Colonic mucosa (tissue), 4 donors: ENCODE measurements at places on chromosomes 5 and 9. TPM values are rescaled to one million over a fixed set of nuclear protein-coding genes. Genes with fewer than 3 reads are reported as not detected.

DNA sequence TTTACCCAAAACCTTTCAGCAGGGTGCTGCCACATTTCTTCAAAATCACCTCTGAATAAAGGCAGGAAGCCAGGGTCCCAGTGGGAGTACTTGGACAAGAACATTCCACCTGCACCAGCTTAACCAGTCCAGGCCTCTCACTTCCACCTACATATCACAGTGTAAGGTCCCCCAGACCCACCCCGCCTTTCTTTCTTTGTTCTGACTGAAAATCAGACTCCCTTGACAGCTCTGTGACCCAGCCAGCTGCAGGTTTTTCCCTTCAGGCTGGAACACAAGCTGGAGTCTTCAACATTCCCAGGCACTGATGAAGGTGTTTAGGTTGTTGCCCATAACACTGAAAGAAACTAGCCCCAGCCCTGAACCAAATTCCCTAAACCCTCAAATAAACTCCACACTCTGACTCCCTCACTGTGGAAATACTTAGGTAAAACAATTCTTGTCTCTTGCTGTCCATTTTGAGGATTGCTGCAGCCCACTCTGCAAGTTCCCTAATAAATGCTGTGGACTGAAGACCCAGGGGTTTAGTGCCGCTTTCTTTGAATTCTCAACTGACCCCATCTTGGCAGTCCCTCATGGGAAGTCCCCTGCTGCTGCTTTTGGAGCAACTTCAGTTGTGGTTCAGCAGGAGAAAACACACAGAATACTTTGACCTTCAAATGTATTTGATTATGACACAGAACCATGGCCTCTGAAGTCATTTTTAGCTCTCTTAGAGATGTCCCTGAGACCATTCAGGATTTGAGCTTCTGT lies 24.8 kb downstream of the P4HA2 start:
- no peak for DNase-seq

CCL21 gene
- 42.2 TPM for total RNA-seq

RNF183 gene
- total RNA-seq, result 9.2 TPM

DIRAS2 gene
- 0.40 TPM for total RNA-seq
